Uterus (tissue), 4 donors: ENCODE measurements at places on chromosomes 5 and 9.
A peak's percentile ranks its signal among the peaks of the same experiment; 100 is the strongest.

- no peak for DNase-seq
Measured at GRCh38 chr9:106718936-106719335, 144.0 kb upstream of the ZNF462 start.

- no peak for DNase-seq
Measured at GRCh38 chr9:132020820-132021510, 58.7 kb downstream of the MED27 start.

GRCh38 chr9:35406183-35406959 is 83.5 kb upstream of the RUSC2 start:
- peak; percentile 42 for DNase-seq

- peak; percentile 27 for DNase-seq
Measured at GRCh38 chr5:72509401-72509800, 2.2 kb upstream of the ZNF366 start.

DNA sequence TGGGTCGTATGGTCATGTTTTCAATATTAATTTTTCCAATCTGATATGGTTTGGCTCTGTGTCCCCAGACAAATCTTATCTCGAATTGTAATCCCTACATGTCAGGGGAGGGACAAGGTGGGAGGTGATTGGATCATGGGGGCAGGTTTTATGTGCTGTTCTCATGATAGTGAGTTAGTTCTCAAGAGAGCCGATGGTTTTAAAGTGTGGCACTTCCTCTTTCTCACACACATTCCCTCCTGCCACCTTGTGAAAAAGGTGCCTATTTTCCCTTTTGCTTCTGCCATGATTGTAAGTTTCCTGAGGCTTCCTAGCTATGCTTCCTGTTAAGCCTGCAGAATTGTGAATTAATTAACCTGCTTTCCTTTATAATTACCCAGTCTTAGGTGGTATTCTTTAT is 309.1 kb upstream of the GRIN3A start:
- no peak for DNase-seq

DNA sequence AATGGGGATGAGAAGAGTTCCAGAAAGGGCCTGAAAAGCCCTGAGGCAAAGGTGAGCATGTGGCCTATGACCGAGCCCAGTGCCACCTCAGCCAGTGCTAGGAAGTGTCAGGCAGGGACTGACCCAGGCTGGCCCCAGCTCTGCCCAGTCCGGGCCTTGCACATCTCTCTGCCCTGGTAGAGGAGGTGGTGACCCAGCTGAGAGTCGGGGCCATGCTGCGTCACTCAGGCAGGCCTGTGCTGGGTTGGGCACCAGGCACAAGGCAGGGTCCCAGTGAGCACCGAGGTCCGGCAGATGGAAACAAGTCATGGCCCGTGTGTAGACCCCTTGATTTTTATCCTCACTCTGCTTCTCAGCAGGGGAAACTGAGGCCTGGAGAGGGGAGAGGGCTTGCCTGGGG is 729 bp downstream of the CDHR2 start:
- DNase-seq: no peak

DNA sequence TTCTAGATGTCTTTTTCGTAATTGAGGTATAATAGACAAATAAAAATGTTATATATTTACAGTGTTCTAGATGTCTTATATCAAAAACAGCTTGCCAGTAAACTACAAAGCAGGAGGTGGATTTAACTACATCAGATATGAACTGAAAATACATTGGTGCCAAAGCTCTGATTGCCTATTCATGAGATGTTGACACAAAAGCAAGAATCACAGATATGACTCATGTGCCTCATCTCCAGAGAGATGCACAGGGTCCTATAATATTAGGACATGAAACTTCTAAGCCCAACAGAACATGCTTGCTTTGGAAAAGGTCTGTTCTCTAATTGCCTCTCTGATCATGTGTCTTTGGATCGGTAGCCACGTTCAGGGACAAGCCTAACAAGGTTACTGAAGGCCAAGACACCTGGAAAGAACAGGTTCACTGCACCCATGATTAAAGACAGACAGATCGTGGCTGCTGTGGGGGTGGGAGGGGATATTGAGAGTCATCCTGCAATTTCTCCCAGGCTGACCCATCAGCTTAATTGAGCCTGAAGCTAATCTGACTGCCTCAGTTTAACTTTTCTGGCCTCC is 16.8 kb downstream of the ABCA1 start:
- no peak for DNase-seq

GRCh38 chr9:20988671-20989315 is 42.6 kb downstream of the HACD4 start:
- no peak for DNase-seq

DNA sequence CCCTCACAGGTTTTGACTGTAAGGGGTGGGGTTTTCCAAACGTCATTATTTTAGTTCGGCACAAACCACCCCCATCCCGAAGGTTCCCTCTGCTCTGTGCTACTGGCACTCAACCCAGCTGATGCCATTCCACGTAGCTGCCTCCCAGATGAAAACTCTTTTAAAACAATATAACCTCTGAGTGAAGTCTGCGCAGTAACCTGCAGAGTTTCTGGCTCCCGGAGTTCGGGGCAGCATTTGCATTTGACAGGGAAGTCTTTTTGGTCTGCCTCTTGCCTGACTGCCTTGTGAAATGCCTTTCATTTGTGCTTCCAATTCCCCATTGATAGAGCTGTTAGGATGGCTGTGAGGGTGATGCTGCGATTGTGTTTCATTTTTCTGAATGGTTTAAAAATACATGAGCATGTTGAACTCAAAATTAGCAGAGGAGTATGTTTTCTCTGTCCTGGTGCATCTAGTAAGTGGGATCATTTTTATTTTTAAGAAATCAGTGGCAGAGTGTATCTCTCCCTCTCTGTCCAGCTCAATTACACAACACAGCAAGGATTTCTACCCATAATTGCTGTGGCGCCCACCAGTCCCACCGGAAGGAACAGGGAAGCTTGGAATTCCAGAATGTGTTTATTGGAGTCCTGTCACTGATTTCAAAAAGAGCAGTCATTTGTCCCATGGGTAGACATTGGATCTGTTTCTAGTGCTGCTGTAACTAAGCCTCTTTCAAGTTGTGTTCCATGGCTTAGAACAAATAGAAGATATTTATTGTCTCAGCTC is 24.8 kb downstream of the ADCY2 start:
- no peak for DNase-seq

- no peak for DNase-seq
Measured at GRCh38 chr5:6780802-6781391, 67.7 kb downstream of the TENT4A start.

DNA sequence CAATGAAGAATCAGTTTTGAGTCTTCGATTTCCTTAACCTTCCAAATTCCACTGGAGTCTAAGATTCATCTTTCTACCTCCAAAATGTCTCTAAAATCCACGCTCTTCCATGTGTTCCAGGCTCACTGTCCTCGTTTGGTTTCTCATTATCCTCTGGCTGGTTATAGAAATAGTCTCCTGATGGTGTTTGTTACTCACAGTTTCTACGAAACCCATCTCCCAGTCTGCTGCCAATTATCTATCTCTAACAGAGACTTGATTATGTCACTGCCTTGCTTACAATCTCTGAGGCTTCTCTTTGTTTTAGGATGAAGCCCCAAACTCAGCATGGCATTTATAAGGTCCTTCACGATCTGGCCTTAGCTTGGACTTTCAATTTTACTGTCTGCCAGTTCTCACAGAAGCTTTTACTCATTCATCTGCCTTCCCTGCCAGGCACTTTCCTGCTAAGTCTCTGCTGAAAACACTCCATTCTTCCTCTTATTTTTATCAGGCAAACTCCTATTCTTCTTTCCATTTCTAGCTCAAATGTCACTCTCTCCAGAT is 339.6 kb upstream of the SGCD start:
- no peak for DNase-seq

DNA sequence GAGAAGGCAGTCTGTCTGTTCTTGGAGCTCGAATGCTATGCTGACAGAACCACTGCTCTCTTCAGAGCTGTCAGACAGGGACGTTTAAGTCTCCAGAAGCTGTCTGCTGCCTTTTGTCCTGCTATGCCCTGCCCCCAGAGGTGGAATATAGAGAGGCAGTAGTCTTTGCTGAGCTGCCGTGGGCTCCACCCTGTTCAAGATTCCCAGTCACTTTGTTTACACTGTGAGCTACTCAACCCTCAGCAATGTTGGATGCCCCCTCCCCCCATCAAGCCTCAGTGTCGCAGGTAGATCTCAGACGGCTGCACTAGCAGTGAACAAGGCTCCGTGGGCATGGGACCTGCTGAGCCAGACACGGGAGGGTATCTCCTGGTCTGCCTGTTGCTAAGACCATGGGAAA is 344.2 kb downstream of the TMEM161B start:
- no peak for DNase-seq

DNA sequence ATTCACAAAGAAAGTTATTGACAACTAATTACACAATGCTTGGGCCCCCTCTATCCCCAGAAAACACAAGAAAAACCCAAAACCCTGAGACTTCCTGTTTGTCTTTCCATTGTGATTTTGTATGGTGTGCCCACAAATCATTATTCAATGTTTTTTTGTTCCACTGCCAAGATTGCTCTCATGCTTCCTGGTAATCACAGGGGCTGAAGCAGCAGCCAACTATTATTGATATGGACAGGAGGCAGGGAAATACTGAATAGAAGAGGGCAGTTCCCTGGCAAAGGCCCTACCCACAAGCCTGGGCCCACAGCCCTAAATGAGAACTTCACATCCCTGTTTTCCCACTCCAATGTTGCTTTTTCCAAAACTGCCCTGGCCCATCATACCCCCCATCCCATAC is 21.5 kb upstream of the RFK start:
- no peak for DNase-seq

GRCh38 chr9:71306134-71306533 is 184.7 kb upstream of the TRPM3 start:
- no peak for DNase-seq

GRCh38 chr5:181130832-181131496 is at the start of gene OR2V1:
Gene OR2V1 (minus strand): TSS chr5:181131169. CDS start chr5:181125304, 5,865 bp downstream.
- no peak for DNase-seq

- DNase-seq: no peak
Measured at GRCh38 chr9:73869264-73869663, 627.9 kb upstream of the RORB start.

DNA sequence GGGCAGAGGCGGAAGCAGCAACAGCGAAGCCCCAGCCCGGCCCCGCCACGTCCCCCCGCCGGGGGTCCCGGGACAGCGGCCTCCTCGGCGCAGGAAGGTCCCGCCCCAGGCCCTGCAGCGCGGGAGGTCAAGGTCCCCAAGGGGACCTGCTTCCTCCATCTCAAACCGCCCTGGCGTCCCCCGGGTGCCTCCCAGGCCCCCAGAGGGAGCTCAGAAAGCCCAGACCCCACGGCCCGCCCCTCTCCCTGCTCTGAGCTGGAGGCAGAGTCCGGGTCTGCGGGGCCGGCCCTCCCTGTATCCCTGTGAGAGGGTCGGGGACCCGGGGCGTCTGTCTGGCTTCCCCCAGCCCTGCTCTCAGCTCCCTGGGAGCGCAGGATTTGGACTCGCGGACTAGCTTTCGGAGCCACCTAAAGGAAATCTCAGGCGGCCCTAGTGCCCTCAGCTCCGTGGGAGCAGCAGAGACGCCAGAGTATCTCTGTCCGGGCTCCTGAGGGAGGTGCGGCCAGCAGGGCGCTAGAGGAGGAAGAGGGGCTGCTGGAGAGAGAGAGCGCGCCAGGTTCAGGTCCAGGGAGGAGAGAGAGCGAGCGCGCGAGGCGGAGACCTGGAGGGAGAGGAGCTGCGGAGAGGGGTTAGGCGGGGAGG is 30.7 kb downstream of the EXOC3 start:
- DNase-seq: no peak

- no peak for DNase-seq
Measured at GRCh38 chr9:137611623-137612609, 6.4 kb downstream of the ARRDC1 start.

GRCh38 chr5:179792612-179793467 is 946 bp upstream of the LTC4S start:
- no peak for DNase-seq

GRCh38 chr9:137078701-137079400 is 1.5 kb downstream of the UAP1L1 start:
- DNase-seq: peak; percentile 16

- DNase-seq: no peak
Measured at GRCh38 chr9:73916016-73916673, 581.0 kb upstream of the RORB start.

GRCh38 chr5:142874540-142874939 is 104.4 kb downstream of the ARHGAP26 start:
- peak; percentile 80 for DNase-seq

- DNase-seq: no peak
Measured at GRCh38 chr9:137166380-137167229, 3.2 kb downstream of the LRRC26 start.

DNA sequence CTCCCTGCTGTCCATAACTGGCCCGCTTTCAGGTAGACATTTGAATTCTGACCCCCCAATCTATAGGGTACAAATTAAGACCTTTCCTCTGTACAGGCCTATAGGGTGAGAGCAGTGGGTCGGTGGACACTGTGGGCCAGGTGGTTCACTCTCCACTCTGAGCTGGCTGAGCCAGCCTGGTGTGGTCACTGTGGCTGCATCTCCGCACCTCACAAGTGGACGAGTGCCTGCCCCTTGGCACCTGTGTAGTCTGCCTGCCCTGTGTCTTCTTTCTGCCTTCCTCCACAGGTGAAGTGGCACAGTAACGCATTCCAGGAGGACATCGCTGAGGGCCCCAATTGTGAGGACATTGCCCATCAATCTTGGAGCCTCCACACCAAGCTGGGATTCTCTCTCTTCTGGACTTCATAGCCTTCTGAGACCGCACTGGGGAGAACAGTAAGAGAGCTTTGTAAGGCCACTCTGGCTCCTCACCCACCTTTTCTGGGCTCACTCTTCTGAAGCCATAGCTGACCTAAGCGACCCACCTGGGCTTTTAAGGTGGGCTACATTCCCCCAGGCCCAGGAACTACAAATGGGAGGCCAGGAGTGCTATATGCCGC is 33.5 kb upstream of the JADE2 start:
- no peak for DNase-seq

DNA sequence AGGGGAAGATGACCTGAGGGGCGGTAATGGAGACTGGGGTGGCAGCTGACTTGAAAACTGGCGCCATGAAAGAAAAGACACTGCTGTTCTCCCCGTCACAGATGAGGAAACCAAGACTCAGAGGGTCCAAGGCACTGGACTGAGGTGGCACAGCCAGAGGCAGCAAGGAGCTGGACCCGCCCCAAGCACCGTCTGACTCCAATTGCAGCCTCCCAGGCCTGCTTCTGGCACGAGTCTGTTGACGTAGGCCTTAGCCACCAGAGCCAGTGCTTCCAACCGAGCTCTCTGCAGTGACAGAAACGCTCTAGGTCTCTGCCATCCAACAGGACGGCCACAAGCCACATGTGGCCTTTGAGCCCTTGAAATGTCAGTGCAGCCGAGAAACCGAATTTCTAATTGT is 193.2 kb downstream of the OLFM1 start:
- no peak for DNase-seq

- no peak for DNase-seq
Measured at GRCh38 chr9:96587338-96588315, 32.0 kb downstream of the CDC14B start.

GRCh38 chr5:31993165-31993961 is 180.8 kb downstream of the GOLPH3 start:
- DNase-seq: no peak

- no peak for DNase-seq
Measured at GRCh38 chr9:126318858-126319257, 7.8 kb upstream of the MVB12B start.
